ENCODE measurements at places on chromosomes 12 and 14.

DNA sequence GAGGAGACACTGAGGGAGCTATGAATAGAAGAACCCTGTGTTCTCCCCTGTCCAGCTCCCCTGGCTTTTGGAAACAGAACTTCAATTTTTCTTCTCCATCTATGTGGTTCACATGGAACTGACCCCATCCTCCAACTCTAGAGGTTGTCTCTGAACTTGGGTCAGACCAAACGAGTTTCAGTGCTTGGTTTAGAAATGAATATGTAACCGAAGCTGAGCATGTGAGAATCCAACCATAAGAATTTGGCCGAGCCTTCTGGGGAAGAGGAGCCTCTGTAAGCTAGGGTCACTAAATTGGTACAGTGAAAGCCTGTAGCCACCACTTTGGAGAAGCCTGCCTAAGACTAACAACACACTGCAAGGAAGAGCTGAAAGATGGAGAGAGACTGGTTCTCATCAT is 464.4 kb downstream of the ZFP36L1 start:
- DNase-seq: no peak

GRCh38 chr12:83083616-83084015 is 396.9 kb downstream of the TMTC2 start:
- no peak for DNase-seq

- no peak for DNase-seq
These were observed 10.9 kb downstream of the EVL start for GRCh38 chr14:100076133-100076532.

DNA sequence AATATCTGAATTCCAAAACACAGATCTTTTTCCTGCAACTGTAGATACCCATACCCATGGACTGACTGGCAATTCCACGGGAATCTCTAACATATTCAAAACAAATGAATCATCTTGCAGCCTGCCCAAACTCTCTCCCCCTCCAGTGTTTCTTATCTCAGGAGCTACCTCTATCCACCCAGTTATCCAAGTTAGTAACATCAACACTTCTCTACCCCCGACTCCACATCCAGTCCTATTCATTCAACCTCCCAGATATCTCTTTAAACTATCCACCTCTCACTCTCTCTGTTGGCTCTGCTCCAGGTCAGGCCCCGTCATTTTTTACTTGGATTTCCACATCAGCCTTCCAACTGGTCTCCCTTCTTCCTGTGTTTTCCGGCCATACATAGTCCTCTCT is 6.7 kb upstream of the KCNH5 start:
- no peak for DNase-seq

GRCh38 chr12:113207613-113208040 is 13.6 kb upstream of the TPCN1 start:
- DNase-seq: no peak

GRCh38 chr14:99774556-99775307 is 18.5 kb upstream of the EML1 start:
- DNase-seq: no peak

Measured in epithelial cell of proximal tubule (primary cell).